ENCODE measurements at places on chromosomes 5 and 9. TPM values are rescaled to one million over a fixed set of nuclear protein-coding genes. Genes with fewer than 3 reads are reported as not detected.

The MEGF10 gene
- total RNA-seq, result 0.56 TPM

The CKMT2 gene
- total RNA-seq, result not detected

The AFAP1L1 gene
- total RNA-seq, result 0.12 TPM

The TOR1A gene
- total RNA-seq, result 47.0 TPM

The FRRS1L gene
- not detected for total RNA-seq

The RASGEF1C gene
- total RNA-seq, result not detected

The IFNA2 gene
- total RNA-seq, result not detected

The CDH9 gene
- not detected for total RNA-seq

The COMMD10 gene
- 21.9 TPM for total RNA-seq

The NUP214 gene
- 67.6 TPM for total RNA-seq

- H3K36me3 ChIP-seq, result peaks cover 3% of the 10 kb centered on the region
- no peak for DNase-seq
- no peak overlapping the region for H3K27ac ChIP-seq
- H3K4me3 ChIP-seq, result no peak overlapping the region
- no peaks in the 10 kb centered on the region for H3K4me1 ChIP-seq
Measured at GRCh38 chr5:148306446-148306845, 5.8 kb upstream of the SPINK7 start.

DNA sequence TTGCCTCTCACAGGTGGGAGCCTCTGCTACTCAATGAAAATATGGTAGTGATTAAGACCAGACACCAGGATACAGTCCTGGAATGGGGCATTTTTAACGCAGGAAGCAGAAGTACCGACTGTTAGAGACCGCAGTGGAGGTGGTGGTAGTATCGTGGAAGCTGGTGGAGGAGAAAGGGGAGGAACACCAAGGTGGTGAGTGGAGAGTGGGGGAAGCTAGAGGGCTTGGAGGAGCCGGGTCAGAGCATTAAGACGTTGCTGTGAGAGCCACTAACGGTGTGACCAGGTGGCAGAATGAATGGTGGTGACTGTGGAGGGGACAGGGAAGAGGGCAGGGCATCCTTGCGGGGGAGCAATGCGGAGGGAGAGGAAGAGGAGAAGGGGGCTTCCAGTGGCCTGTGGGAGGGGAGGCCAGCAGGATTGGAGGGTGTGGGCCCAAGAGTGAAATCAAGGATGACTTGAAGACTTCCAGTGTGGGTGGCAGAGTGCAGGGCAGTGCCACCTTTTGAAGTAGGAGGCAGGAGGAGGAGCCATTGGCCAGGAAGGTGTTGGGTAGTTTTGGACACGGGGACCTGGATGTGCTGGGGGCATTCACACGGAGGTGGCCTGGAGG, 1.6 kb upstream of the UBAC1 start:
- H3K27ac ChIP-seq, result no peak overlapping the region
- peak overlapping the region; percentile 75 for H3K4me3 ChIP-seq
- DNase-seq, result no peak
- peaks cover 50% of the 10 kb centered on the region for H3K4me1 ChIP-seq
- H3K36me3 ChIP-seq, result no peaks in the 10 kb centered on the region

GRCh38 chr5:74187757-74188156, 452.8 kb downstream of the ENC1 start:
- H3K27me3 ChIP-seq, result peaks cover 27% of the 10 kb centered on the region
- H3K36me3 ChIP-seq, result no peaks in the 10 kb centered on the region
- no peak overlapping the region for H3K27ac ChIP-seq
- H3K4me1 ChIP-seq, result peaks cover 5% of the 10 kb centered on the region

DNA sequence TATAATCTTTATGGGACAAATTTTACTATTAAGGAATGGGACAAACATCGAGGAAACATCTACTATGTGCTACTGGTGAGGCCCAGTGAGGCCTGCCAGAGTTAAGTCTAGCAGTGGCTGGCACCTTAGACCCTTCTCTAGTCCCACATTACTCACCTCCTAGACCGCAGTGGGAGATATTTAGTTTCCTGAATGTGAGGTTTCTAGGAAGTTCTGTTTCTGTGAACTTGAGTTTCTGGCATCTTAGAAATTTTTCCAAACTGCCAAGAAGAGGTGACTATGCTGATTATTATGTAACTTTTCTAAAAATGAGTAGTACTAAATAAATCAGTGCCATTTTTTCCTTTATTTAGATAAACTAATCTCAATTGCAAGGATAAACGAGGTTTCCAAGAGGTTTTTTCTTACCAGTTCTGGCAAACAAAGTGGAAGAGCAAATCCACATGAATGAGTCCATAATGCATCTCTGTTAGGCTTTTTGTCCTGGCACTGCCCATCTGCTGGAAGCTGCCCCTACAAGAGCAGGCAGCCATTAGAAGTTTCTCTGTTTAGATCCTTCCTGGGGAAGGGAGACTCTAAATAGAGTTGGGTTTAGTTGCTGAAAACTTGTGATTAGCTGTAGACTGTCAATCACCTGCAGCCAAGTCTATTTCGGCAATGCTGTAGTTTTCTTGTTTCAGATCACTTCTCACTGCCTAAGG, 348.7 kb downstream of the MAN2A1 start:
- no peak for DNase-seq
- H3K4me1 ChIP-seq, result peaks cover 7% of the 10 kb centered on the region
- no peak overlapping the region for H3K4me3 ChIP-seq
- no peak overlapping the region for H3K27ac ChIP-seq

GRCh38 chr9:92397853-92398252, 6.5 kb downstream of the OGN start:
- H3K27me3 ChIP-seq, result no peaks in the 10 kb centered on the region
- no peaks in the 10 kb centered on the region for H3K4me1 ChIP-seq
- H3K4me3 ChIP-seq, result no peak overlapping the region
- DNase-seq, result no peak
- H3K36me3 ChIP-seq, result no peaks in the 10 kb centered on the region
- no peak overlapping the region for H3K27ac ChIP-seq

GRCh38 chr9:104958751-104959150, 30.8 kb upstream of the ABCA1 start:
- peak overlapping the region; percentile 5 for H3K27ac ChIP-seq
- no peaks in the 10 kb centered on the region for H3K36me3 ChIP-seq
- H3K4me1 ChIP-seq, result peaks cover 42% of the 10 kb centered on the region
- peaks cover 10% of the 10 kb centered on the region for H3K27me3 ChIP-seq
- H3K4me3 ChIP-seq, result no peak overlapping the region

DNA sequence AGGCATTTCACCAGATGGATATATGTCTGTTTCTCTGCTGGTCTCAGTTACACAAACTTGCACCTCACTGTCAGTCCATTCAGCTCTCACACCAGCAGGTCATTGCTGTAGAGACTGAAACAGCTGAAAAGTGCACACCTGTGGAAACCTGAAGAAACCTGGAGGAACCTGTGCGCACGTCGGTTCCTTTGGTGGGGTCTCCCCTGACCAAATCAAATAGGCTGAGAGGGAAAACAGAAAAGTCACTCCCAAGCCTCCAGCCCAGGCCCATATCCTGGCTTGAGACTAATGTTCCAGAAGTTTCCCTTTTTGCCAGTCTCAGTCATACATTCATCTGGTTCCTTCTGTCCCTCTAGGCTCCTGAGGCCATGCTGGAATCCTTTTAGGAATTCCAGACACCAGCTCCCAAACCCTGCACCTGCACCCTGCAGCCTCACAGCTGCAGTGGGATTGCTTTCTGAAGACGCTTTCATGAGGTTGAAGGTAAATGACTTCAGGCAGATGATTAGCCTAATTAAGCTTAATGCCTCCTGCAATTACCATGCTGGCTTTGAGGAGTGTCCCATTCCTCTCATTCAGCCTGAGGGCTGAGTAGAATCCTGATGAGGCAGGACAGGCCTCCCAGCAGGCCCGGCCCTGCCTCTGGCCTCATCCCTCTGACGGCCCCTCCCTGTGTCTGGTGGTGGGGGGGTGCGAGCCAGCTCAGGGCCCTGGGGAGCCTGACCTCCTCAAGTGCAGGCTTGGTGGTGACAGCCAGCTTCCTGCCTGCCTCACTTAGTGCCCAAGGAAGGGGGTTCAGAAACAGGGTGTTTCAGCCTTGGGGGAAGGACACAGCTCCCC, 24.3 kb upstream of the CXCL14 start:
- no peak overlapping the region for H3K4me3 ChIP-seq
- no peak for DNase-seq
- peaks cover 6% of the 10 kb centered on the region for H3K27me3 ChIP-seq
- no peaks in the 10 kb centered on the region for H3K4me1 ChIP-seq

DNA sequence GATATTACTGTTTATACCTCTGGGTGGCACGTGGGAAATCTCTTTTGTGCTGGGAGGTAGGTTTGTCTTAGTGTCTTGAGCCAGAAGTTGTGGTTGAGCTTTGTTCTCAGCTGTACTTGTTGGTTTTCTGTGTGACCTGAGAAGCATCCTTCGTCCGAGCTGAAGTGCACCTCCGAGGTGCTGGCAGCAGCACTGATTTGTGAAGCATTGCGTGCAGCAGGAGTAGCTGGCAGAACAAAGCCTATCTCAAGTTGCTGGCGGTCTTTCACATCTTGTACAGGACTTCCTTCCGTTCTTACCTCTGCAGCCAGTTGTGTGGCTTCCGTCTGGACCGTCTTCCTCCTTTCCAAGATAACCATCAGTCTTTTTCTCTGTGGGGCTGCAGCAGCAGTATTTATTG, 4.3 kb downstream of the PRRC2B start:
- peak; percentile 54 for DNase-seq
- H3K27ac ChIP-seq, result peak overlapping the region; percentile 94
- H3K36me3 ChIP-seq, result peaks cover 1% of the 10 kb centered on the region
- no peaks in the 10 kb centered on the region for H3K27me3 ChIP-seq
- peak overlapping the region; percentile 95 for H3K4me3 ChIP-seq

GRCh38 chr5:101686536-101687157, 609.4 kb downstream of the SLCO4C1 start:
- H3K27ac ChIP-seq, result no peak overlapping the region
- no peak overlapping the region for H3K4me3 ChIP-seq
- no peaks in the 10 kb centered on the region for H3K4me1 ChIP-seq

DNA sequence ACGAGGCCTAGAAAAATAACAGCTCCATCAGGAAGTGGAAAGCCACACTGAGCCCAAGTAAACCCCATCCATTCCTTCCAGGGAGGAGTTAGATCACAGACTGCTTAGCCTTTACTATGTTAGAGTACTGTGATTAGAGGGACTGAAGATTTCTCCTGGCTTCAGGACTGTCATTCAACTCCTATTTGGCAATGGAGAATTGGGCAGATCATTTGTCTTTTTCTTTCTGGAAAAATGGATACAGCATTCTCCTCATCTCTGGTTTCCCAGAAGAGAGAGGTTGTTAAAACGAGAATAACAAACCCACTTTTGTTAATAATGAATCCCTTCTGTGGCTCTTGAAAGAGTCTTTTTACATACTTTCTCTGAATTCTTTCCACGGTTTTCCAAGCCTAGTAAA, 150.4 kb downstream of the GABRB2 start:
- no peaks in the 10 kb centered on the region for H3K36me3 ChIP-seq

GRCh38 chr5:56480705-56481427, 247.7 kb upstream of the ANKRD55 start:
- H3K4me1 ChIP-seq, result peaks cover 58% of the 10 kb centered on the region
- DNase-seq, result peak; percentile 22
- no peaks in the 10 kb centered on the region for H3K36me3 ChIP-seq
- H3K27ac ChIP-seq, result peak overlapping the region; percentile 58
- H3K4me3 ChIP-seq, result peak overlapping the region; percentile 89

DNA sequence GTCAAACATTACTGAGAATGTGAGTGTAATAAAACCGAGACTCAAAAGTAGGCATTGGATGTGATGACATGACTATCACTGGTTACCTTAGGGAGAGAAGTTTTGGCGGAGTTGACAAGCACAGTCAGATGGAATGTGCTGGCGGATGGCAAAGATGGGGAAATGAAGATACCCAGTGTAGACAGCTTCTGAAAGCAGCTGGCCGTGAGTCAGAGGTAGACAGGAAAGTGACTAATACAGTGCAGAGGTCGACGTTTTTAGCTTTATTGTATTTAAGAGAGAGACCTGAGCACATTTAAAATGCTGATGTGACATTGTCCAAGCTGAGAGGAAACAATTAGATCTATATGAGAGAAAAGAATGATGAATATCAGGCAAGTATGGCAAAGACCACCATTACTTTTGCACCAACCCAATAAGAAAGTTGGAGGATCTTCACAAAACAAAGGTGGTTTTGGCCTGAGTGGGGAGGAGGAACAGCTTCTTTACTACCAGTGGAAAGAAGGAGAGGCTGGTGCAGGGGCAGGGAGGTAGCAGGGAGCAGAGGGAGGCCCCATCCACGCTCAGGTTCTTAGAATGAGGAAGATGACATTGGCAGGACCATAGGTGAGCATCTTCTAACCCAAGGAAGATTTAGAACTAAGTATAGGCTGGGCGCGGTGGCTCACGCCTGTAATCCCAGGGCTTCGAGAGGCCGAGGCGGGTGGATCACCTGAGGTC, 36.7 kb upstream of the KCNIP1 start:
- peak; percentile 61 for DNase-seq
- H3K36me3 ChIP-seq, result no peaks in the 10 kb centered on the region
- H3K4me1 ChIP-seq, result no peaks in the 10 kb centered on the region
- peaks cover 39% of the 10 kb centered on the region for H3K27me3 ChIP-seq
- no peak overlapping the region for H3K27ac ChIP-seq
- no peak overlapping the region for H3K4me3 ChIP-seq

DNA sequence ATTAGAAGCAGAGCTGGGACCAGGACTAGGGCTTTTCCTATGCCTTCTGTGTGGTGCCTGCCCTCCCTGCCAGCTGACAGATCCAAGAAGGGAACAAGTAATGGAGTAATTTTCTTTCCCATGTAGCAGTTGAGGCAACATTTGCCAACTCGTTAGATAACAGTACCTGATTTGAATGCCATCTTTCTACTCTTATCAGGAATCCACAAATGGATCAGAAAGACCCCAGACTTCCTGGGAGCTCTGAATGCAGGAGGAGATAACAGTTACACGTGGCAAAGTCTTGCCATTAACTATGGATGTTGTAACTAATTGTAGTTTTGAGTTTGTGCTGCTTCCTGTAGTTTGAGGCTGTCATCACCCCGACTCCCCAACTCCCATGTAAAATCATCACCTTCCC, 39.2 kb downstream of the RCL1 start:
- peaks cover 51% of the 10 kb centered on the region for H3K4me1 ChIP-seq
- H3K27ac ChIP-seq, result no peak overlapping the region
- DNase-seq, result no peak
- H3K4me3 ChIP-seq, result no peak overlapping the region
- H3K36me3 ChIP-seq, result peaks cover 8% of the 10 kb centered on the region

GRCh38 chr5:32625106-32625505, 39.7 kb downstream of the SUB1 start:
- no peaks in the 10 kb centered on the region for H3K4me1 ChIP-seq
- no peaks in the 10 kb centered on the region for H3K27me3 ChIP-seq
- no peak for DNase-seq
- no peaks in the 10 kb centered on the region for H3K36me3 ChIP-seq
- no peak overlapping the region for H3K27ac ChIP-seq
- H3K4me3 ChIP-seq, result no peak overlapping the region

GRCh38 chr5:132093271-132093670, 19.7 kb downstream of the CSF2 start:
- no peaks in the 10 kb centered on the region for H3K36me3 ChIP-seq
- H3K27ac ChIP-seq, result no peak overlapping the region
- H3K4me3 ChIP-seq, result no peak overlapping the region
- peaks cover 9% of the 10 kb centered on the region for H3K27me3 ChIP-seq

- H3K4me1 ChIP-seq, result peaks cover 42% of the 10 kb centered on the region
- H3K4me3 ChIP-seq, result no peak overlapping the region
- peak; percentile 41 for DNase-seq
- H3K27me3 ChIP-seq, result no peaks in the 10 kb centered on the region
- no peak overlapping the region for H3K27ac ChIP-seq
- H3K36me3 ChIP-seq, result no peaks in the 10 kb centered on the region
Measured at GRCh38 chr5:141960018-141960417, 2.0 kb upstream of the PCDH12 start.
